ENCODE measurements at places on chromosomes 4 and X.

DNA sequence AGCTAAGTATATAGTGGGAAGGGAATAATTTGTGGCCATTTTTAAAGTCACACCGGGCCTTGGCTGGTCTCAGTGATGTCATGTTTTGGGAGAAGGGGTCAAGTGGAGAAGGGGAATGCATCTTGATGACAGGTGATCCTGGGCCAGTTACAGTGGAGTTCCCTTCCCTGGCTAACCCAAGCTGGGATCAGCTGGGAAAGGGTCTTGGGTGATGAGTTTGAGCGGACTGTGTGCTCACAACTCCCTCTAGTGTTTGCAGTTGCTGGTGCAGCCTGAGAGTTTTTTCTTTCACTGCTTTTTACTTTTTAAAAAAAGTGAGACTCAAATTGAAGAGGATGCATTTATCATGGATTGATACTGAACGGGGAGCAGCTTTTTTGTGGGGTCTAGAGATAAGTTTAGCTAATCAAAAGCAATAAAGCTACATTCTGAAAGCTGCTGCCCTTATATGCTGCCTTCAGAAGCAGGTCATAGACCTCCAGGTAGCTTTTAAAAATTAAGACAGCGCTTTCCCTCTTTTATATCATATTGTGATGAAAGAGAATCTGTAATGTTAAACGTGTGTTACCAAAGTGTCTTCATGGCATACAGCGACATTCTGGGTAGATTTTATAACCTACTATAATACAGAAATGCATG is 164.7 kb downstream of the DCLK2 start:
- peak; percentile 36 for DNase-seq

GRCh38 chrX:151724563-151725337 is 8.9 kb downstream of the FATE1 start:
- no peak for DNase-seq

GRCh38 chr4:57191523-57192034 is 81.4 kb upstream of the IGFBP7 start:
- DNase-seq = peak; percentile 44

- DNase-seq = no peak
Measured at GRCh38 chr4:133145241-133145640, 3.9 kb upstream of the PCDH10 start.

GRCh38 chrX:7330971-7331746 is 183.2 kb upstream of the PUDP start:
- DNase-seq = no peak

GRCh38 chrX:68832101-68832416 is 3.2 kb downstream of the EFNB1 start:
- DNase-seq = no peak

DNA sequence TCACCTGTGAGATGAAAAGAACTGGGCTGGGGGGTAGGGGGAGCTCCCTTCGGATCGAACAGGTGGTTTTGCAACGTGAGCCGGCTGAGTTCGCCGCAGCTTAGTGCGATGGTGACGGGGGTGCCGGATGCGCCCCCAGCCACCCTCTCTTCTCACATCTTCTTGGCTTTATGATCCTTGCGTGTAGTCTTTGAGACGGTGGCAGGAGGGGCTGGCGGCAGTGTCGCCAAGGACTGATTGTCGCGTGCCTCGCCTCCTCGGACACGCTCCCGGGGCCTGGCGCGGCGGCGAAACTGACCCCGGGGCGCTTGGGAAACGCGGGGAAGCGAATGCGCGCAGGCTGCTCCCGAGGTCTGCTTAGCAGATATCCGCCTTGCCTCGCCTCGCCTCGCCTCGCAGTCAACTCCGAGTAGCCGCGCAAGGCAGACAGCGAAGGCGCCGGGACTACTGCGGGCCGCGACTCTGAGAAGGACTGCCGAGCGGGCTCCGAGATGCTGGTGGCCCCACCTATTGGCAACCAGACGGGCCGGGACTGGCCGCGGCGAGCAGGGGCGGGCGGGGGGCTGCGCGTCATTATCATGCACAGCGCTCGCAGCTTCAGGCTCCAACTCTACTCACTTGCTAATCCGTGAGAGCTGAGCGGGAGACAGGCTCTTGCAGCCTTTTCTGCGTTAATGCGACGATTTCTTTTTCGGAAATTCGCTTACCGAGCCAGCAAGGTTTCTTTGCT is 1.5 kb downstream of the GRID2 start:
- DNase-seq = peak; percentile 83

- no peak for DNase-seq
Measured at GRCh38 chr4:185513489-185514181, 21.7 kb downstream of the PDLIM3 start.

DNA sequence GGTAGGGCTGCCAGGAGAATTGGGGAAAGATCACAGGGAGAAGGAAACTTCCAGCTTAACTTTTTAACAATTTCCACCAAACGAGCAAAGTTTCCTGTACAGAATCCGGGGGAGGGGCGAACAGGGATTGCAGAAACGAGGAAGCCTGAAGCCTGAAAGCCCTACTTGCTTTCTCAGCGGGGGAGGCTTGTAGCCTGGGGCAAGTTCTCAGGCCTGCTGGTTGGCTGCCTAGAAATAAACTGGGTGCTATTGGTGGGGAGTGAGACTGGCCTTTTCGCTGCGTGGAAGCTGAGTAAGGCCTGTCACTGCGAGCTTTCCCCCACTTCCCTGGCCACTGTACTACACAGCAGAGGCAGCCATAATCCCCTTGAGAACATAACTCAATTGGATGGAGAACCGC is 110.8 kb upstream of the ATP8A1 start:
- no peak for DNase-seq

DNA sequence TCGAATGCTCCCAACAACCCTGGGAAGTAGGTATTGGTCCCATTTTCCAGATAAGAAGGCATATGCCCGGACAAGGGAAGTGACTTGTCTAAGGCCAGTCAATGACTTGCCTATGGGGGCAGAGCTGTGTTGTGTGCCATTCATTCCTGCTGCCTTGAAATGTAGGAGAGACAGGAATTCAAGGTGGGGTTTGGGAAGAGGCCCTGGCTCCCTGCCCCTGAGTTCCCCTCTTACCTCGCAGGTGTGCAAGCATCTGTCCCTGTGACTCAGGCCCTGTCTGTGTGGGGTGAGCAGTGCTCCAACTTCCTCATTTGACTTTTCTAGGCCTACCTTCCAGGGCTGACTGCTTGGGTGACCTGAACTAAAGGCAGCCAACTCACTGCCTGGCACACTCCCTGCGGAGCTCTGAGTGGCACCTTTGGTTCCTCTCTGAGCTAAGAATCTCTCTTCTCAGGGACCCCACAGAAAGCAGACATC is 5.1 kb downstream of the EFNB1 start:
- DNase-seq = peak; percentile 4

- no peak for DNase-seq
Measured at GRCh38 chrX:41868392-41868977, 54.9 kb downstream of the CASK start.

- DNase-seq = no peak
Measured at GRCh38 chr4:19416146-19416545, 835.6 kb upstream of the SLIT2 start.

DNA sequence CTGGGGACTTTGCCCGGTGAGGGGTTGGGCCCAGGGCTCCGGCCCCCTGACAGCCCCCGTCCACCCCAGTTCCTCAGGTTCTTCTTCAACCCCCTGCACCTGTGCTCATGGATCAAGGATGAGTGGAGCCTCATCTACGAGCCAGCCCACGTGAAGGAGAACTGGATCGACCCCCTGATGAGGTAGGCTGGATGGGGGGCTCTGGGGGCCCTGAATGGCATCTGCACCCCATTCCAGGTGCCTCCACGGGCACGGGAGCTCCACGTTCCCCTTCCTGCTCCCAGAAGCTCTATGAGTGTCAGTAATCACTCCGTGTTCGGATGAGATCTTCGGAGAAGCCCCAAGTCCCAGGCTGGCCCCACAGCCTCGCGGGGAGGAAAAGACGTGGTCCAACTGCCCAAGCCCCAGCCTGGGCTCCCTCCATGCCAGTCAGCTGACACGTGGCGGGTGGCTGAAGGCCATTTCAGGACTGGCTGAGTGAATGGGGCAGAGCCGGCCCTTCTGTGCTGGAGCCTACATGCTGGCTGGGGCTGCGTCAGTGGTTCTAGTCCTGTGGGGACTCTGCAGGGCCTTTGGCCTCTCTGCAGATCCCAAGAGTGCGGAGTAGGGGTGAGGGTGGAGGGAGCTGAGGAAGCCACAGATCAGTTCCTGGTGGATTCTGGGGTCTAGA is 24.4 kb downstream of the CFAP99 start:
- DNase-seq = no peak

- DNase-seq = peak; percentile 27
Measured at GRCh38 chrX:581720-582298, 48.8 kb upstream of the SHOX start.

DNA sequence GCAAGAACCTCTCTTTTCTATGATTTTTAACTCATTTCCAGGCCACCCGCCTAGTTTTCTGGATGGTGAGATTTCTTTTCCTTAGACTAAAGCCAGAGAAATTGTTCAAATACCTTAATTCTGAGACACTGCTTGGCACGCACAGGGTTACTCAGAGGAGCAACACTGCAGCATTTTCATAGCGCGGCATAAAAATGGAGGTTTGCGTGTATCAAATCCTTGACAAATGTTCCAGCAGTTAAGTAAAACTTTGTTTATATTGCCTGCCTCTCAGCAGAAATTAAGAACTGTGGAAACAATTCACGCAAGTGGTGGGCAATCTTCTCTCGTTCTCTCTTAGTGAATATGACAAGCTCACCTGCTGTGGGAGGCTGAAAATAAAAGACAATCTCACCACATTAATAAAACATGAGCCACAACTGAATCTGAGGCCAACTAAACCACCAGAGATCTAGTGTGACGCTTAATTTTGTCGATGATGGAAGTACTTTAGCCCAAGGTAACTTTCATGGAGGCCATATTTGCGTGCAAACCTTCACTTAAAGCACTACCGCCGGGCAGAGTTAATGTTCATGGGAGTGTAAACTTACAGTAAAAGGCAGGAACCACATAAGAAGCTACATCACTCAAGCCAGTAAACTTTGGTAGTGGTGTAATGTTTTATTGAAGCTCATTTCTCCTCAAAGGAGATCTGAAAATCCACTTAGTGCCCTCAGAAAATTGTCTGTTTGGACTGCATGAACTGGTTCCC is 894.8 kb upstream of the EPHA5 start:
- DNase-seq = no peak

DNA sequence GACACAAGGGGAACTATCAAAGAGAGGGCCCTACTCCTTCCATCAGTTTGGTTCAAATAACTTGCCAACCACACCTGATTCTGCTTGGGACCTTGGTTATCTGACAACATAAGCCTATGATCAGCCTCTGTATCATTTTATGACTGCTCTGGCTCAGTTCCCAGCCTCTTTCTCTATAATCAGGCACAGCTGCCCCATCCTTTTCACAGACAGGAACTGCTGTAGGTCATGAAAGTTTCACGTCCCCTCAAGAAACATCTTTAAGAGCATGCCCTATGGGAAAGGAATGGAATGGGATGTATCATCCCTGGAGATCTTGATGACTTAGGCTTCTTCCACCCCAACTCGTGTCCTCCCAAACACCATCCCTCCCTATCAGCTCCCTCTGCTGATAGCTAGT is 243.4 kb downstream of the AR start:
- no peak for DNase-seq

DNA sequence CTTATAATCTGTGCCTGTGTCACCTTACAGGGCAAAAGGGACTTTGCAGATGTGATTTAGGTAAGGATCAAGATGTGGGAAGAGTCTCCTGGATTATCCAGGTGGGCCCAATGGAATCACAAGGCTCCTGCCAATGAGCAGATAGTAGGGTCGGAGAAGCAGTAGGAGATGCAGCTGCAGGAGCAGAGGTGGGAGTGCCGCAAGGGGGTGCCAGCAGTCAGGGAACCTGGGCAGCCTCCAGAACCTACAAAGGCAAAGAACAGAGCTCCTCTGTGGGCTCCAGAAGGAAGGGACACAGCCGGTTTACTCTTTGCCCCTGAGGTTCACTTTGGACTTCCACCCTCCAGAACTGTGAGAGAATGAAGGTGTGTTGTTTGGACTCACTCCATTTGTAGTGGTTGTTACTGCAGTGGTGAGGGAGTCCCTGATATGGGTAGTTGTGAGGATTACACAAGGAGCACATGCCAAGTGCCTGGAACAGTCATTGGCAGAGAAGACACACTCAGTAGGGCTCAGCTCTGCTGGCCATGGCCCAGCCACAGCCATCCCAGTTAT is 318.5 kb downstream of the EVC2 start:
- DNase-seq = no peak

GRCh38 chr4:14566518-14566917 is 435.8 kb upstream of the CPEB2 start:
- no peak for DNase-seq

- no peak for DNase-seq
Measured at GRCh38 chr4:181661090-181661489, 582.1 kb upstream of the TENM3 start.

- no peak for DNase-seq
Measured at GRCh38 chr4:8400632-8401325, 39.7 kb downstream of the ACOX3 start.

- no peak for DNase-seq
Measured at GRCh38 chr4:183887351-183887750, 17.8 kb upstream of the STOX2 start.

DNA sequence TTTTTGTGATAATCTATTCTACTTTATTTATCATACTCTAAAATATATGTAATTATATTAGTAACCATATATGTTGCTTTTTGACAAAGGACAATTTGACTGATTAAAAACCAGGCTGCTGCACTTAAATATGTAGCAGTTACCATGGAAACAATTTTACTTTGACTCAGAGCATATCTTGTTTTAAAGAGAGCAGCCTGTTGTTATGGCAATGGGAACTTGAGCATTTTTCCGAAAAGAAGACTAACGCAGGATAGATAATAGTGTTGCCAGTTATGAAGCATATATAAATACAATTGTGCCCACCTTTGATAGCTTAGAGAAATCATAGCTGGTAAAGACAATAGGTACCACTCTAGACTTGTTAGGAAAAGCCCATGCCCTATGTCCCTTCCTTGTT is 283.0 kb downstream of the GASK1B start:
- no peak for DNase-seq

DNA sequence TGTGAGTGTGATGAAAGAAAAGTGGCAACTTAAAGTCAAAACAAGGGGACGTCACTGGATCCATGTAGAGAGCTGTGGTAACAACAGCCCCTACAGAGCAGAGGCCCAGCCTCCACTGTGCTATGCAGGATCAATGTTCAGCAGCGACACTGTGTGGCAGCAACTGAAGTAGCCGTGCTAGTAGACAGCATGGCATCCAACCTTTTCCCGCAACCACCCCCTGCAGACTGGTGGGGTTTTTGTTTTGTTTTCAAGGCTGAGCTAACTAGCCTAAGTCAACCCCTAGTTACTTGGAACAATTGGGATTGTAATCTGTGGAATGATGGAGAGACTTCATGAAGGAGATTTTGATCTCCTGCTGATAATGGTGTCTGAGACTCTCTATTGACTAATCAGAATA is 44.4 kb upstream of the PPARGC1A start:
- DNase-seq = no peak

Data from right kidney (tissue), 9 donors.